ENCODE measurements at places on chromosomes 5 and 9.

DNA sequence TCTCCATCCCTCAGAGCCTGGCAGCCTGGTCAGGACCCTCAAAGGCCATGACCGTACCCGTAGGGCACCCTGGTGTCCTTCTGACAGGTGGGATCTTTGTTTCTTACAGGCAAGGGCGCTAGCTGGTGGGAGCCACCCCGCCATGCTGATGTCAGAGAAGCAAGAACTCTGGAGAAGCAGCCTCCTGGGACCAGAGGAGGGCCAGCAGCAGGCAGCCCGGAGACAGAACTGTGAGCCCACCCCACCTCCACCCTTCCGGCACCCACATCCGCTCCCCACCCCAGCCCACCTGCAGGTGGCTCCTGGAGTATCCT lies 42.2 kb upstream of the IL17B start:
- no peak for DNase-seq

GRCh38 chr9:73640971-73641370 lies 489.3 kb downstream of the ANXA1 start:
- no peak for DNase-seq

GRCh38 chr9:127965953-127966352 lies 14.8 kb downstream of the EEIG1 start:
- DNase-seq: no peak

DNA sequence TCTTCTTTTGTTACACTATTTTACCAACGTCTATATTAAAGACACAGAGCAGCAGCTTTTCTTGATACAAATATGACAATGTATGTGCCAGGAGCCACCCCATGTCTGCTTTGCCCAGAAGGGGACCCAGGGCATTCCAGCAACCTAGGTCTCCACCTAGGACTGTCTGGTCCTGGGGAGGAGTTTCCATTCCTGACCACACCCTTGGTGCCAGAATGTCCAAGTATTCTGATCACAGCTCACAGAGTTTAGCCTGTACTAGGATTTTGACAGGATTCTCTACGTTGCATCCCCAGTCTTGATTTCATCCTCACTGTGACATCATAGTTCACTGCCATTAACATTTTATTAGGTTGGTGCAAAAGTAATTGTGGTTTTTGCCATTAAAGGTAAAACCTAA lies 224.7 kb downstream of the SREK1 start:
- no peak for DNase-seq

DNA sequence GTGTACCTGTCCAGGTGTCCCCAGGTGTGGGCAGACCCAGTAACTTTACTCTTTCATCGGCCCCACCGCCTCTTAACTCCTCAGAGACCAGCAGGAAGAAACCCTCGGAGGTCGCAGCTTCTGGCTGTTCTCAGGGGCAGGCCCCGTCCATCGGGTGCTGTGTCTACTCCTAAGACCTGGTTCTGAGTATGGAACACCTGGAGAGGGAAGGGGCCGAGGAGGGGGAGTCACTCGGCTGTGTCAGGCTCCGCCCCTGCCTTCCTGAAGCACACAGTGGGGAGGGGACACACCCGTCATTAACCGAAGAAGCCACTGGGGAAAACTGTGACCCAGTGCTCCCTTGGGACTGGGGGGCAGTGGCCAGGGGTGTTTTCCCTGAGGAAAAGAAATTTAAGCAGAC lies 22.3 kb downstream of the NTNG2 start:
- no peak for DNase-seq

- no peak for DNase-seq
Measured at GRCh38 chr9:38130724-38131123, 61.7 kb upstream of the SHB start.

GRCh38 chr5:174120401-174121005 lies 75.0 kb downstream of the NSG2 start:
- DNase-seq: no peak

GRCh38 chr5:109196823-109197160 lies 213.0 kb downstream of the PJA2 start:
- no peak for DNase-seq

Measured in NCI-H524 (cell line).